ENCODE measurements at places on chromosomes 3 and 15. TPM values are rescaled to one million over a fixed set of nuclear protein-coding genes. Genes with fewer than 3 reads are reported as not detected.
A peak's percentile ranks its signal among the peaks of the same experiment; 100 is the strongest.

EPHA3 gene
- total RNA-seq: 0.33 TPM

ADGRG7 gene
- total RNA-seq: not detected

CPNE9 gene
- 4.4 TPM for total RNA-seq

CCR1 gene
- not detected for total RNA-seq

PLCH1 gene
- 17.4 TPM for total RNA-seq

DNA sequence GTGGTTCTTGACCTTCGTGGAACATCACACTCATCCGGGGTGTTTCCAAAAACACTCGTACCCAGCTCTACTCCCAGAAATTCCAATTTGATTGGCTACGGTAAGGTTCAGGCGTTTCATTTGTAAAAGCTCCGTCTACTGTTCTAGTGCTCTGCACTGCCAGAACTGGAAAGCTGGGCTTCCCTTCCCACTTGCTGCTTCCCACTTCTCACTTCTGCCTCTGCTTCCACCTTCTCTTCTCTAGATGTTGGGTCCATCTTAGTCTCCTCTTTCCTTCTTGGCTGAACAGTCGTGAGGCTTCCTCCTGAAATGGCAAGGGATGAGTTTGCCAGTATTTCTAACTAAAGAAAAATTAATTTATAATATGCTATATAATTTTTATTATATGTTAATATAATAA, 29.8 kb upstream of the RHCG start:
- DNase-seq: no peak

DNA sequence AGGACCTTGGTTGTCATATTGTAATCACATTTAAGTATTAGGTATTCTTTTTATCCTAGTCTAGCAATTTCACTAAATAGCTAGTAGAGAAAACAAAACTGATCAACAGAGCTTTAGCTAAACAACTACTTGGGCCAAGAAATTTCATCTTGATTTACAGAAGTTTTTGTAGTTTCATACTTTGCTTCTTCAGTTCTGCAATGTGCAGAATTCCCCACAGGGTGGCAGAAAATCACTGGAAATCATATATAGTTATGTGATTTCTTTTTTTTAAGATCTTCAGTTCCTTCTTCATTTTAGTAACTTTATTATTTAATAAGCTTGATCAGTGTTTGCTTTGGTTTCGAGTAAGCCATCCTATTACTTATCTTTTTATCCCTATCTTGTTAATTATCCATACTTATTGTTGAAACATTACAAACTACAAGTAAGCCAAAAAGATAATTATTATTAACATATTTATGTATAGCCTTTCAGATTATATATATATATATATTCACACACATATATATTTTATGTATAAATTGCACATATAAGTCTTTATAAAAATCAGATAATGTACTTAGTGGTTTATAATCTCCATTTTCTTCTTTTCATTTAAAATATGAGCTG, 2.2 kb upstream of the BNIP2 start:
- DNase-seq: no peak

GRCh38 chr15:27723821-27724220, 375.3 kb downstream of the OCA2 start:
- no peak for DNase-seq

DNA sequence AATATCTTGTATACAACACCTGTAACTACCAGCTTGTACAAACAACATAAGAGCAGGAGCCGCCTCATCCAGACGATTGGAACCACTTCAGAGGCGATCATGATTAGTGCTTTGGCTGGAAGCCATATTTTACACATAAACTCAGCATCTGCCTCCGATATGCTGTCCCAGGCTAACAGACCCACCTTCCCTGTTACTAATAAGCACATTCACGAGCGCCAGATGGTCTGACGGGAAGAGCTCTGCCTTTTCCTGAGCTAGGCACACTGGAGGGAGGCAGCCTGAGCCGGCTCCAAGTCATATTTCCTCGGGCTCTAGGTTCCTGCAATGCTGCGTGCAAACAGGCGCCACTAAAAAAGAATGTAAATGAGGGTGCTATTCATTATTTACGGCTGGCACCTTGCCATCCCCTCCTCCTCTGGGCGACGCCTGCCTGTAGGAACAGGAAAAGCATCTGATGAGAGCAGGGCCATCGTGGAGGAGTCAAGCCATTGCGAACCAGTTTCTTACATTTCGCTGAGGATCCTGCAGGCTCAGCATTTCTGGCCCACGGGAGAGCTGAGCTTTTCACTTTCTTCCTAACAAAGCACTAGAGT, 98.2 kb downstream of the ANXA2 start:
- DNase-seq: no peak

DNA sequence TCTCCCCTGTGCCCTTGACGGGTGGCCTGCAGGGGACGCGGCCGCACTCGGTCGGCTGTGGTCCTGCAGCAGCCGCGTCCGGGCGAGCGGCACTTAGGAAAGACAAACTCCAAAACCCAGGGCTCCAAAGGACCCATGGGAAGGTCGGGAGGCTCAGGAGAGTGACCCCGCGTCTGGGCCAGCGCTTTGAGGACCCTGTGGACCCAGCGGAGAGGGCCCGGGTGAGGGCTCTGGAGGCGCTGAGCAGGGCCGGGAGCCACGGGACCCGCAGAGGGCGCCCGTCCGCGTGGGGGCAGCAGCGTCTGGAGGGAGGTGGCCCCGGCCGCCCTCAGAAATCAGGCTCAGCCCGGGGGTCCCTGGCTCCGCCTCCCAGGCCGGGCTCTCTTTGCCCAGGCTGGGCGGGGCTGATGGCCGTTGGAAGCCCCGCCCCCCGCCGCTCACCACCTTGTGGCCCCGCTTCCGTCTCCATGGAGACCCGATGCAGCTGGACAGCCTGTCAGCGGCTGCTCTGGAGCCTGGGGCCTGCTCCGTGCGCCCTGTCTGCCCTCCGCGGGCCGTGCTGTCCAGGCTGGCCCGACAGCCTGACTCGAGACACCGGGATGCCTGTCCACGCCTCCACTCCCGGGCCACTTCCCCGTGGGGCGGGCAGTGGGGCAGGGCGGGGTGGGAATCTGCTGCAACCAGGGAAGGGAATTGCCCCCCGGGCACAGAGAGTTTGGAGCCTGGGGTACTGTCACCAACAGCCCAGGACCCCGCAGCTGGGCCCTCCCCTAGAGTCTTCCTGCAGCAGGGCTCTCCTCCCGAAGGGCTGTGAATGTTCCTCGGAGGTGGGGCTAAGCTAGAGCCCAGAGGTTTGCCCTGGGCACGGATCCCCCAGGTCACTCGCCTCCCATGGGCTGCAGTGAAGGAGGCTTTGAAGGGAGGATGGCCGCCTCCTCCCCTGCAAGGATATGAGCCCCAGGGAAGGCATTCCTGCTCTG, 34.8 kb upstream of the RPL32 start:
- DNase-seq: peak; percentile 87

DNA sequence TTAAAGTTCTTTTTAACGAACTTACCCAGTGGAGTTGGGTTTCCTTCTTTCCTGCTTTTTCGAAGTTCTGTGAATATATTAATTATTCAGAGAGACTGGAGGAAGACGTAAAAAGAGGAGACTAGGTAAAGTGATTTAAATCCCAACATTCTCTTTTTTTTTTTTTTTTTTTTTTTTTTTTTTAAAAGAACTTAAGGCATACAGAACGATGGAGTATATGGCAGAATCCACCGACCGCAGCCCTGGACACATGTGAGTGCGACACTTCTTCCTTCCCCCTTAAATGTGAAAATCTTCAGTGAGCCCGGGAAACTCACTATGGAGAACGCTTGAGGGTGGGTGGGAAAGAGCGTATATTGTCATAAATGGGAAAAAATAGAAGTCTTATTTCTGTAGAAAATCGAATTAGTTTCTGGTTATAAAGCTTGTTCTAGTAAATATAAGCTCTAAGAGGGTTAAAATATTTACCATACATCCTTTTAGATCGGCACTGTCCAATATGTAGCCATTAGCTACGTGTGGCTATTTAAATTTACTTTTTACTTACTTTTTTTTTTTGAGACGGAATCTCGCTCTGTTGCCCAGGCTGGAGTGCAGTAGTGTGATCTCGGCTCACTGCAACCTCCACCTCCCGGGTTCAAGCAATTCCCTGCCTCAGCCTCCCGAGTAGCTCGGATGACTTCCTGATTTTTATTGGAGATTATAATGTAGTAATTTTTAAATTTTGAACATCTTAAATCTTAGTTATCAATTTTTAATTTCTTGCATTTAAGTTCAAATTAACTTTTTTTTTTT, 892 bp downstream of the NMD3 start:
- DNase-seq: no peak

DNA sequence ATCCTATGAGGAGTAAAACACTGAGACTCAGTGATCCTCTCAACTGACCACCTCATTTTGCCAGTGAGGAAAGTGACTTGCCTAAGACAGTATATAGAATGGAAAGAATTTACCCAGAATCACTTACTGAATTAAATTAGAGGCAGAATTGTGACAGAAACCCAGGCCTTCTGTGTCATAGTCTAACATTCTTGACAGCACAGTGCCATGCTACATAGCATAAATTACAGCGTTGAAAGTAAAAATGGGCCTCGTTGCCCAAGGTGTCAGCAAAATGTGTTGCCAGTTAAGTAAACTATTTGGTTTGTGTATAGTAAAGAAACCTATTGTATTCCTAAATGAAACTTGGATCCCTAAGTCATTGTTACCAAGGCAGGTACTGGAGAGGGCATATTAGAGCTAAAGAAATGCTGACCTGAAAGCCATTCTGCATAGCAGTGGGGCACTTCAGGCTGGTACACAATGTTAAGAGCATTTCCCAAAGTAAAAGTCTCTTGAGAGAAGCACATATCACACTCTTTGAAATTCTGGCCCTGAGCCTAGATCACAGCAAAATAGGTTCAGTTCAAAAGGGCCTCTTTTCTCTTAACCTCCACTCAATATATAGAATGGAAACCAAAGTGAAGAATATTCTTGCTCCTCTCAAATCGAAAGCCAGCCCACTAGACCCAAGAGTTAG, 53.8 kb downstream of the HMG20A start:
- DNase-seq: no peak

DNA sequence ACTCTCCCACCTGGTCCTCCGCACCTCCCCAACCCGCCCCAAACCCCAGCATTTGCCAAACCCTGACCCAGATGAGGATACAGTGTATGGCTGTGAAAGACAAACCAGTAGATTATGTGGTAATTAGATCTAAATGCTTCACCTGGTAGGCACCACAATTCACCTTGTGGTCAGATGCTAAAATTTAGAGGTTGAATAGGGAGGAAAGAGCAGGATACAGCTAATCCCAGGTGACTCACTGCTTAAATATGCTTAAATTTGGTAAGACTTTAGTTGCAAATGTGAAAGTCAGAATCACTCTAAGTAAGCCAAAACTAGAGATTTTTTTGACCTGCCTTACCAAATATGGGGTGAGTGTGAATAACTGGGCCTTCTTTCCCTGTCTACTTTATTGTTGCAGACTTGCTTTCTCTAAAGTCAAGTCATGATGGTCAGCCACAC, 105.5 kb downstream of the MME start:
- no peak for DNase-seq

DNA sequence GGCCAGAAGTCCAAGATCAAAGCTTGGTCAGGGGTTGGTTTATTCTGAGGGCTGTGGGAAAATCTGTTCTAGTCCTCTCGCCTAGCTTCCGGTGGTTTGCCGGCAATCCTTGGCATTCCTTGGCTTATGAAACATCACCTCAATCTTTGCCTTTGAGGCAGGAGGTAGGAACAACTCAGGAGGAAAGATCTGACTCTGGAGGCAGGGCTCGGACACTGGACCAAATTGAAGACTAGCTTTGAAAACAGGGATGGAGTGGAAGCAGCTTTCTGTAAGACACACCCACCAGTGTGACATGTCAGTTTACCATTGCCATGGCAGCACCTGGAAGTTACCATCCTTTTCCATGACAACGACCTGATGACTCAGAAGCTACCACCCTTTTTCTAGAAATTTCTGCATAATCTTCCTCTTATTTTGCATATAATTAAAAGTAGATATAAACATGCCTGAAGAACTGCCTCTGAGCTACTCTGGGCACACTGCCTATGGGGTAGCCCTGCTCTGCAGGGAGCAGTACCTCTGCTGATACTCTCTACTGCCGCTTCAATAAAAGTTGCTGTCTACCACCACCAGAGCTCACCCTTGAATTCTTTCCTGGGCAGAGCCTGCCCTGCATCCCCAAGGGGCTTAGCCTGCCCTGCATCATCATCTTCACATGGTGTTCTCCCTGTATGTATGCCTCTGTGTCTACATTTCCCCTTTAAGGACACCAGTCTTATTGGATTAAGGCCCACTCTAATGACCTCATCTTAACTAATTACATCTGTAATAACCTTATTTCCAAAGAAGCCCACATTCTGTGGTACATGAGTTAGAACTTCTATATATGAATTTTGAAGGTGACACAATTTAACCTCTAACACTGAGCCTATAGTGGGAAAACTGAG, 38.3 kb upstream of the TM4SF4 start:
- no peak for DNase-seq

GRCh38 chr3:52310861-52311575, 5.1 kb upstream of the DNAH1 start:
- no peak for DNase-seq

- no peak for DNase-seq
These were observed 5.0 kb downstream of the CHCHD4 start for GRCh38 chr3:14119651-14120050.
